NCI-H1417 (cell line): ENCODE measurements at places on chromosomes 1 and 21.
A peak's percentile ranks its signal among the peaks of the same experiment; 100 is the strongest.

- no peak for DNase-seq
These were observed 18.2 kb downstream of the ABCG1 start for GRCh38 chr21:42237161-42237560.

DNA sequence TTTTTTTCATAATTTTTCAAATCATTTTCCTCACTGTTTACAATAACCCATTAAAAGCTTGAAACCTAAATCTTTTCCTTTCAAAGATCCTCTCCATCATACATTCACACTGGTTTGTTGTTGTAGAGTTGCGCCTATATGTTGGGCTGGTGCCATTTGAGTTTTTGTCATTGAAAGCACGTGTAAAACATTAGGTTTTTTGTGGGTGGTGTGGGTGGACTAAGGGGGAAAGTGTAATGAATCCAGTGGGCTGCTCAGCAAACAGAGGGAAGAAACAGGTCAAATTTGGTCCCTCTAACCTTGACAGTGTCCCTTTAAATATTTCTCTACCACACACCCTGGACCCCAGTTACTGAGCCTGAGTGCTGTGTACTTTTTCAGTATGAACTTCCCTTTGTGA is 46.8 kb downstream of the KDM1A start:
- no peak for DNase-seq

GRCh38 chr1:11520531-11521233 is 41.7 kb downstream of the DISP3 start:
- no peak for DNase-seq

DNA sequence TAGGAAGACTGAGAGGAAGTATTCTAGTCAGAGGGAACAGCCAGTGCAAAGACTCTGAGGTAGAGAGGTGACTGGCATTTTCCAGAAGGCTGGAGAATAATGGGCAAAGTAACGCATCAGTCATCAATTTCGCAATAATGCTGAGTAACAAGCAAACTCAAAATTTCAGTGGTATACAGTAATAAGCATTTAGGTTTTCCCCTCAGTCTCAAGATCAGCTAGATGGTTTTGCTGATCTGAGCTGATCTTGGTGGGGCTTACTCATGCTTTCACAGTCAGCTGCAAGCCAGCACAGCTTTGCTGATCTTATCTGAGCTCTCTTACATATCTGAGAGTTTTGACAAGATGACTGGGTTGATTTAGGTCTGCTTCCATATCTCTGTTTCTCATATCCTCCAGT is 108.7 kb downstream of the TSEN15 start:
- no peak for DNase-seq

DNA sequence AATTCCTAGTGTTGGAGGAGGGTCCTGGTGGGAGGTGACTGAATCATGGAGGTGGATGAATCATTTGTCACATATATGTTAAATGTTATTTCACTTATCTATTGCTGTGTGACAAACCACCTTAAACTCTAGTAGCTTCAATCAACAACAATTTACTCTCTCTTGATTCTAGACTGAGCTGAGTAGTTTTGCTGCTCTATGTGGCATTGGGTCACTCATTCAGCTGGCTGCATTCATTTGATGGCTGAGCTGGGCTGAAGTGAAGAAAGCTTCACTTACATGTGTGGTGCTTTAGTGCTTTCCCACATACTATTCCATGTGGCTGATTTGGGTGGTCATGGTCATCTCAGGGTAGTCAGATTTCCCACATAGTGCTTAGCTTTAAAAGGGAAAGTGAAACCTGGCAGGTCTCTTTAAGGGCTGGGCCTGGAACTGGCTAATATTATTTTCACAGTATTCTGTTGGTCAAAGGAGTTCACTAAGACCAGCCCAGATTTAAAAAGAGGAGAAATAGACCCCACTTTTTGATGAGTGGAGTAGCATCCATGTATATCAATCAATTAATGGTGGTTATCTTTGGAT is 10.5 kb downstream of the DNAH14 start:
- DNase-seq: no peak

DNA sequence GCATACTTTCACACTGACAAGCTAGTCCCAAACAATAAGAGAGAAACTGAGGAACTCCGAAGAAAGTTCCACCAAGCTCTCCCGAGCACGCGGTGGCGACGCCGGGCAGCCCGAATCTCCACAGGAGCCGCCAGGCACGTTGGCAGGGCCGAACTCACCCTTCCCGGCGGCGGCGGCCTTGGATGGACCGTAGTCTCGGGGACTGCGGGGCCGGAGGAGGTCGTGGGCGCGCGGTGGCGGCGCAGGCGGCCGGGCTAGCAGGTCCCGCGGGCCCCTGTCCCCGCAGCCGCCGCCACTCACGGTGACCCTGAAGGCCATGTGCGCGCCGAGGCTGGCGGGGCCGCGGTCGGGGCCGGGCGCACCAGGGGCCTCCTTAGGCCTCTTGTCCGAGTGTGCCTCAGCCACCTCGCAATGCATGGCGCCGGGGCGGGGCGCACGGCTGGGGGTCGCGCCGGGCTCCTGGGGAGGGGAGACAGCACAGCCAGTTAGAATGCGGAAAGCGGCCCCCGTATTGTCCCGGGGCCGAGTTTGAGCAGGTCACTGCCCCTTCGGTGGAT is 1.2 kb downstream of the GLIS1 start:
- peak; percentile 15 for DNase-seq

DNA sequence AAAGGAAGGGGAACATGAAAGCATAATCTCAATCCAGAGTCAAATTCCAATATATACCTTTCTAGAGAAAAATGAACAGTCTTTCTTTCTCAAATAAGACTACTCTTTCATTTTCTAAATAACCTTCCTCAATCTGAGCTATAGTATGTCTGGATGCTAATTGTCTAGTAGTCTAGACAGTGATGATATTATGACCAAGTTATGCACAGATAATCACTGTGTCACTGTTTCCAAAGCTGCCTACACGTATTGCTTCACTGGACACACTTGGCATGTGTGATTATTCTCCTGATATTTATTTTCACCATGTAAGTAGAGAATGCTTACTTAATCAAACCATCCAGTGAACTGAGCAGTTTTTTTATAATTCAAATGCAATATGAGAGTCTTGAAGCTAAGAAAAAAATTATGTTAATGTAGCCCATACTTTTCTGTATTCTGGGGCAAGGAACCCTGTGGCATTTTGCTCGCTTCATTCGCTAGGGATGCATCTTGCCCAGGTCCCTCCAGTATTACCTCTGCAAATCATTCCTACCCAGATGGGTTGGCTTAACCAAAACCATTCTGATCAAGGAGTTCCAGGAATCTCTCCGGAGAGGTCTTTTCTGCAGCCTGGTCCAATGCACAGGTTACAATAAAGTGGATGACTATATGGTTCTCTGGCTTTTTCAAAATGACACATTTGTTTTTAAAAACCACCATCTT is 303.1 kb upstream of the RUNX1 start:
- DNase-seq: no peak

- DNase-seq: no peak
These were observed 98.6 kb upstream of the ZNF644 start for GRCh38 chr1:91120421-91120820.

GRCh38 chr1:87642581-87643221 is 314.0 kb downstream of the LMO4 start:
- DNase-seq: peak; percentile 62

DNA sequence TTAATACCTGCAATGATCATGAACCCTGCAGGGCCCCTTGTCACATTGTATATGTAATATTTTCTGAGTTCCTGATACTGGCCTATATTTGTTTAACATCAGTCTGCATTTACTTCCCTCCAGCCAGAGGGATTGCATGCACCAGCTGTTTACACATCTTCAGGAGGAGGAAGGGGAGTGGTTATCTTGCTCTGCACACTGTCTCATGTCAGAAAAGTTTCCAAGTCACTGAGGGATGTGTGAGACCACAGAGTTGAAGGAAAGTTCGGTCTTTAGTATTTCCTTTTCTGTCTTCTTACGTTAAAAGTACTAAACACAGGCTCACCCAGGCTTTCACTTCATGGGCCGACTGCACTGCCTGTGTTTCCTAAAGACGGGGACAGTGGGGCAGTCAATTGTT is 574.1 kb downstream of the LMO4 start:
- DNase-seq: no peak

DNA sequence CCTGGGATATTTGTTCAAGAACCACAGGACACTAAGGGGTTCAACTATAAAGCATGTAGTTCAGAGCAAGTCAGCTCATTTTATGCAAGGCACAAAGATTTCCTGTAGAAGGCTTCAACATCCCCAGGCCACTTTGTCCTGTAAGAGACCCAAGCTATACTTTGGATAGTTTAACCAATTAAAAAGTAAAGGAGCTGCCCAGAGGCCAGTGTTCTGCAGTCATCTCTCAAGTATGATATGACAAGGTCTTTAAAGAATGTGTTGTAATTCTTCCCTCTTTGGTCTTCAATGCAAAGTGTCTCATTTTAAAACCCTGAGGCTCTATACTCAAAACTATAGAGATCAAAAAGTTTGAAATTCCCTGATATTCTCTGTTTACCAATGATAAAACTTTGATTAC is 34.1 kb downstream of the KRTAP20-3 start:
- DNase-seq: no peak

DNA sequence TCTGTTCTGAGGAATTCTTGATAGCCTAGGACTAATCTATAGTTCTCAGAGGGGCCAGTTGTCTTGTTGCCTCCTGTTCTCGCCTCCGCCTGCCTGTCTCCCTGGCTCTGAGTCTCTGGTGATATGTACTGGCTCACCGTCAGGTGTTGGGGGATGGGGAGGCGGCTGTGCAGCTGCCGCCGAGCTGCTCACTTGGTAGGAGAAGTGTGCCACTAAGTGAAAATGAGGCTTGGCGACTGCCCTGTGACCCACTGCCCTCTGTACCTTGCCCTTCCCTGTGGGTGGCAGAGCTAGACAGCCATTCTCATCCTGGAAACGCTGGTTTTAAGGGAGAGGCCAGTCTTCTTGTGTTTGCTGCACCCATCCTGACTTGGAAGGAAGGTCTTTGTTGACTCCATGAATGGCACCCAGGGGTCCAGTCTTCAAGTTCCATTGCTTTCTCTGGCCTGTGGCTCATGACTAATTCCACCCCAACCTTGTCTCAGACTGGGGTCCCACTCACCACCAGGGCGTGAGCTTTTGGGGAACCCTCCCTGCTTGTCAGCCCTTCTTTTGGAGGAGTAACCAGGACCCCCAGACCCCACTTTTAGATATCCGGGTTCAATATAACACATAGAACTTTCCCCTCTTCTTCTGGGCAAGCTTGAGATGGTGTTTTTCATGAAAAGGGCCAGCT is 120.6 kb downstream of the CACNA1E start:
- no peak for DNase-seq
